Neural progenitor cell (in vitro differentiated cells): ENCODE measurements at places on chromosomes 6 and 20.

DNA sequence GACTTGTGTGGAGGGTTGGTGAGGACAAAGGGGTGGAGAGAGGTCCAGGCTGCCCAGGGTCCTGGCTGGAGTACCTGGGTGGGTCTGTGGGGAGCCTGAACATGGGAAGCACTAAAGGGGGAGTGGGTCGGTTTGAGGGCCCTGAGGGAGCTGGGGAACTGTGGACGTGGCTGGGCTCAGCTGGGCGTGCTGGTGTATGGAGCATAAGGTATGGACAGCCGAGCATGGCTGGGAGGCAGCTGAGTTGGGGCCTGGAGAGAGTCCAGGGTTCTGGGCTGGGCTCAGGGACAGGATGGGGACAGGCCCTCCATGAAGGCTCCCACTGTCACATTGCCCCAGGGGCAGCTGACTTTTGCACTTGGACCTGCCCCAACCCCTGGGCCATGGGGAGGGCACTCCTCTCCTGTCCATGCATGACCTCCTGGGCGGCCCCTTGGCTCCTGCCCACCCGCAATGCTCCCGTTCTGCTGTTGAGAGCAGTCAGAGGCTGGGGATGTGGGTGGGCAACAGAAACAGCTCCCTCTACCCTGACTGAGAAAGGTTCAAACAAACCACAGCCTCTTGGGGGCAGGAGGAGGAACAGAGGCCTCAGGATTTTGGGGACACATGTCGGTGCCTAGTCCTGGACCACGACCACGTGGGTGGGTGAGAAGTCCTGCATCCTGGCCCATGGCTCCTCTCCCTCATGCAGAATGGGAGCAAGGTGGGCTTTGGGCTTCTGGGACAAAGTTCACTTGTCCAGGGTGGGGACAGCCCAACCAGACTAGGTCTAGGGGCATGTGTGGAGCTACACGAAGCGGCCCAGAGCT, 4.5 kb downstream of the C20orf204 start:
- no peak for DNase-seq

DNA sequence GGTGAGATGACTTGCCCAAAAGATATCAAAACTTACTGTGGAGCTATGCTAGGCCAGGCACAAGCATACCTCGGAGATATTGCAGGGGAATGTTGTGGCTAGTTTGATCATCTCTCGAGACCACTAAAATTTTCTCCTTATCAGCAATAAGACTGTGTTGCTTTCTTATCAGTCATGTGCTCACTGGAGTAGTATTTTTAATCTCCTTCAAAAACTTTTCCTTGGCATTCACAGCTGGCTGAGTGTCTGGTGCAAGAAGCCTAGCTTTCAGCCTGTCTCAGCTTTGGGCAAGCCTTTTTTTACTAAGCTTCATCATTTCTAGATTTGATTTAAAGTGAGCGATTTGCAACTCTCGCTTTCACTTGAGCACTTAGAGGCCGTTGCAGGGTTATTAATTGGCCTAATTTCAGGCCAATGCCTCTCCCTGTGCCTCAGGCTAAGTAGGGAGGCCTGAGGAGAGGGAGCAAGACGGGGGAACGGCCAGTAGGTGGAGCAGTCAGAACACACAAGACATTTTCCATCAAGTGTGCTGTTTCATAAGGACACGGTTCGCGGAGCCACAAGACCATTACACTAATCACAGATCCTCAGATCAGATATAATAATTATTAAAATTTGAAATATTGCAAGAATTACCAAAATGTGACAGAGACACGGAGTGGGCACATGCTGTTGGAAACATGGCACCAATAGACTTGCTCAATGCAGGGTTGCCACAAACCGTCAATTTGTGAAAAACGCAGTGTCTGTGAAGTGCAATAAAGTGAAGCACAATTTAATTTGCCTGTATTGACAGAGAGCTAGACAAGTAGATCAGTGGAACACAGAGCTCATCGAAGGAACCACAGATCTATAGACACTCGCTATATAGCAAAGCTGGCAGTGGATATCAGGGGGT, 106.8 kb upstream of the SIRPG start:
- peak; percentile 80 for DNase-seq

GRCh38 chr6:38269461-38270172, 370.1 kb downstream of the BTBD9 start:
- no peak for DNase-seq

DNA sequence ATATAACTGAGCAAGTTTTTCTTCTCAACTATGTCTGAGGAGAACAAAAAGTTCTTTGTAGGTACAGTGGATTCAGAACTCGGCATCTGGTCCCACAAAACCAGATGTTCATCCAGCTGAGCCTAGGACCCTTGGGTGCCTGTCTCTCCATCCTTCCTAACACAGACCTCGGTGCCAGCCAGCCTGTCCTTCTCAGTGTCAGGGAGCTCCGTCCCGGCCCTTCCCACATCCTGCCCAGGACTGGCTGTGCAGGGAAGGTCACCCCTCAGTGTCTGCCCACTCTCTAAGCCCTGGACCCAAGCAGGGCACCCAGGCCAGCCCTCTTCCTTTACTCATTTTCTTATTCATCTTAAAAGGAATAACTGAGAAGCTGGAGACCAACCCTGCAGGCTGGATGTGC, 32.0 kb upstream of the AGPAT4 start:
- no peak for DNase-seq

GRCh38 chr20:55961376-55962330, 43.7 kb downstream of the CBLN4 start:
- no peak for DNase-seq

- peak; percentile 67 for DNase-seq
These were observed 92.4 kb downstream of the NCR2 start for GRCh38 chr6:41427642-41428335.

- peak; percentile 27 for DNase-seq
These were observed 6.3 kb downstream of the PPP1R14C start for GRCh38 chr6:150149146-150149545.

DNA sequence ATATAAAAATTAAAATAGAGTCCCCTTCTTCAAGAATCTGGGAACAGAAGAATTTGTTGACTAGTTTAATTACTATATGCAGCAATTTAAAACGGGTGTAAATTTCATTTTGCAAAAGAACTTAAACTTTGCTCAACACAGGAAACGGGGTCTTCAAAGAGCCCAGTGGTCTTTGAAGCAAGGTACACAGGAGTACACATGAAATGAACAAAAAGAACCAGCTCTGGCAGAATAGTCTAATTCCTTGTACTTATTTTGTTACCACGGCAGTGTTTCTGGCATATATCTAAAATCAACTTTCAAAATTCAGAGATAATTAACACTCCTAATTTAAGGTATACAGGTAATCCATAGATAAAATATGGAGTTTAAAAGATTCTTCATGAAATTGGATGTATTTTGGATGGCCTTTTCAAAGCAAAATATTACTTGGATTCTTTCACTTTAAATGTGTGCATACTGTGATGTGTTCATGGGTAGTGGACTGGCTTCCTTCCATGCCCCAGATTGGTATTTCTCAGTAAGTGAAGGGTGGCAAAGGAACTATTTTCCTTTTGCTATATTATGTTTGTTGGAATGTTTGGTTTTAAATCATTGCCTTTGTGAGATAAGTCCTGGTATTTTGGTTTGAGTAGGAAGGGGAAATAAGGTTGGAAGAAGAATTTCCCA, 96.8 kb upstream of the THEMIS start:
- DNase-seq: no peak

DNA sequence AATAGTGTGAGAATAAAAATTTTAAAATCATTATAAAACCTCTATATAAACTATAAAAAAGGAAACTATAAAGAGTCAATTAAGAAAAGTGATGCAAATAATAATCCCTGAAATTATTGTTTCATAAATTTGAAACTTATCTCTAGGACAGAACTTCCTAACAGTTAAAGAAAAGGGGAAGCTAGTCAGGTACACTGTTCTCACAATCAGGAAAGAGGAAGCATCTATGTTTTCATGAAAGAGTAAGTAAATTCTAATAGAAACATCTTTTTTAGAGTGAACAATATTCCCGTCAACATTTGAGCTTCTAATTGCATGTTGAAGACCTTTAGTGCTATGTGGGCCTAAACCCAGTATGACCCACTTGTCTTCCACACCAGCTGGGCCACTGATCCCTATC, 1.2 kb upstream of the ADGRF1 start:
- no peak for DNase-seq

GRCh38 chr6:151239603-151240035, at the start of gene AKAP12:
Gene AKAP12 (plus strand): TSS chr6:151239967. CDS start chr6:151240563, 596 bp downstream.
- peak; percentile 67 for DNase-seq

DNA sequence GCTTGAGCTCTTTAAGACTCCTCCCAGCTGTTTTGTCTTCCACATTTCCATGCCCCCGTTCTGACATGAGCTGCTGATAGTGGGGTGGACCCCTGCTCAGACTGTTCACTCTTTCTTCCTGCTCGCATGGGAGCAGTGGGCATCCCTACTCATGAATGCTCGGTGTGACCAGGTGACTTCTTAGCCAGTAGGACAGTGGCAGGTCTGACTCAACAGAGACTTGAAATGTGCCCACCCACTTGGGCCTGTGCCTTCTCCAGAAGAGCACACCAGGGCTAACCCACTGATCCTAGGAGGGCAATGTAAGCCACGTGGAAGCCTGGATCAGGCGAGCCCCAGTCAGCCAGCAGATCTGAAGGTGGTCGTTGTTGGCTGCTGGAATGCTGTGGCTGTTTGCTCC, 582.0 kb downstream of the QKI start:
- DNase-seq: no peak

DNA sequence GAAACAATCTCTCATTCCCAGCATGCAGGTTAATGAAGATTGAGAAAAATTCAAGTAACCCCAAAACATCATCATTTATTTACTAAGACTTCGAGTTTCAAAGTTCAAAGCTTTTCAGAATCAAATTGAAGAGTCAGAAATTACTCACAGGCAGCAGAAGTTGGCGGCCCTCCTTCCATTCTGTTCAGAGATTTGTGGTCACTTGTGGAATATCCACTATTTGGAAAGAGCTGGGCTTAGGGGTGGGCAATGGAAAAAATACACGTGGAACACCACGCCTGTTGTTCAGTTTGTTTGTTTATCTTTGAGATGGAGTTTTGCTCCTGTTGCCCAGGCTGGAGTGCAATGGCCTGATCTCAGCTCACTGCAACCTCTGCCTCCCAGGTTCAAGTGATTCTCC, 108.6 kb upstream of the NAA20 start:
- no peak for DNase-seq

DNA sequence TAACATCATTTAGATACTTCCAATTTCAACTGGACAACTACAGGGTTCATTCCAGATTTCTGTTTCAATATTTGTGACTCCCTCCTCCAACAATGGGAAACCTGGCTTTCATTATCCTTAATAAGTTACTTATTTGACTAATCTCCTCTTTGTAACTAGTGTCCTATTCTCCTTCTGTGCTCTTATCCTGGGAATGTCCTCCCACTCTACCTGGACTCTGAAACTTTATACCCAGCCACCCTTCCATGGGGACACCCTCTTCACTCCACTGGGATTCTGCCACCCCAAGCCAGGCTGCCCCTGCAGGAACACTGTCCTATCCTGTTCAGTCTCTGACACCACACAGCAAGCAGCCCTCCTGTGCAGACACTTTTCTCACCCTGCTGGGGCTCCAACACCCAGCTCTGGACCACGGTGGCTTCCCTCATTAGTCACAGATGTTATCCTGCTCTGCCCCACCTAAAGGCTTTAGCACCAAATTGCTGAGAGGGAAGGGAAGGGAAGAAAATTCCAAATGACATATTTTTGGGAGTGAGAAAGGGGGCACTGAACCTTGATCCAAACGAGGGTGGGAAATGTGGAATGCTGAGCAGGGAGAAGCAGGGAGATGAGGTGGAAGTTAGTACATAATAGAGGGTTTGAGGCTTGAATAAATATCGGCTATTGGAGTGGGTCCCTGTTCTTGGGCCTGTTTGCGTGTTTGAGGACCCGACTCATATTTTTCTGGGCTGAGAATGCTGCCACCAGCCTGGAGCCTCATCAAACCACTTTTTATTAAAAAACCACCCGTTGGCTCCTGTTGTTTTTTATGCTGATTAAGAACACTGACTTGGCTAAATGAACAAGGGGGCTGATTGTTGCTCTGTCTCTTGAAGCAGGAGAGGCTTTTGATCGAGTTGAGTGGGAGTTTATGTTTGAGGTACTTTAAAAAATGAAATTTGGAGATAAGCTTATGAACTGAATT, 54.0 kb upstream of the AKIRIN2 start:
- DNase-seq: no peak

GRCh38 chr6:2351807-2352431, 106.5 kb upstream of the GMDS start:
- no peak for DNase-seq

- no peak for DNase-seq
These were observed 108.2 kb downstream of the NOL4L start for GRCh38 chr20:32476684-32477593.

- no peak for DNase-seq
These were observed 70.6 kb downstream of the CTNNBL1 start for GRCh38 chr20:37764333-37764935.

GRCh38 chr6:57064809-57065208, 18.3 kb downstream of the KIAA1586 start:
- DNase-seq: no peak

- DNase-seq: no peak
These were observed 75.8 kb downstream of the PREP start for GRCh38 chr6:105326833-105327770.

GRCh38 chr6:160899671-160900430, 91.7 kb upstream of the MAP3K4 start:
- peak; percentile 9 for DNase-seq

DNA sequence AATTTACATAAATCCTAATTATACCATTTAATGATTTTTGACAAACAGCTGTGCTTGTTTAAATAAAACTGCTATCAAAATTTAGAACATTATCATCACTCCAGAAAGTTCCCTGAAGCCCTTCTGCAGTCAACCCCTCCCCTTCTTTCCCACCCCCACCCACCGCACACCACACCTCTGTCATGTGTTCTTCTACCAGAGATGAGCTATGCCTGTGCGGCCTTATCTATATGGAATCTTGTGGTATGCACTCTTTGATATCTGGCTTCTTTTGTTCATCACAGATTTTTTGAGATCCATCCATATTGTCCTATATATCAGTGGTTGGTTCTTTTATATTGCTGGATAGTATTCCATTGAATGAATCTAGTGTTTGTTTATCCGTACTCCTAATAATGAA, 7.2 kb downstream of the MYLIP start:
- no peak for DNase-seq
